ENCODE measurements at places on chromosomes 4 and X.

DNA sequence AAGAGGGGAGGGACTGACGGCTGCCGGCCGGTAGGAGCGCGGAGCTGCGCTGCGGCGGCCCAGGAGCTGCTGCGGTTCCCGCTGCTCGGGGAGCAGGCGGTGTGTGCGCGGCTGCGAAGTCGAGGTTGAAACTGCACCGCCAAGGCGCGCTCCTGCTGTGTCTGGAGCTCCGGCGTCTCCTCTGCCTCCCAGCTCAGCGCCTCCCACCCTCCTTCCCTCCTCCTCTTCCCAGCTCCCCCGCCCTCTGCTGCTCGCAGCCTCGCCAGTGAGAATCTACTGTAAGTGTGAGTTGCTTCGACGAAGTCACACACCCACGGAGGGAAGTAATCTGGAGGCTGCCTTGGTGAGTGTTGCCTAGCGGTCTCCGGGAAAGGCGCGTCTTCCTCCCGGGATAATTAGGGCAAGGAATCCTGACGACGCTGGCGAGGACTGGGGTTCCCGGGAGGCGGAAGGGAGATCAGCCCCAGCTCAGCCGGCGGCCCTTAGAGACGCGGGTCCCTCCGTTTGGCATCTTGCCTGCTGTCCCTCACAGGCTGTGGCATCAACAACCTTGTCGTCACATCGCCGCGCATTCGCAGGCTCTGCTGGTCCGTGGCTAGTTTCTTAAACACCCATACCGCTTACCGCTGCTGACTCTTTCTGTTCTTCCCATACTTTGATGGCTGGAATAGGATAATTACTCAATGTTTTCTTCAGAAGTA is at the start of gene EPHA5:
Gene EPHA5 (minus strand): TSS at position 159 of the 701 bp plus-strand sequence. CDS start 747 bp downstream, outside the sequence.
- peak; percentile 93 for DNase-seq

DNA sequence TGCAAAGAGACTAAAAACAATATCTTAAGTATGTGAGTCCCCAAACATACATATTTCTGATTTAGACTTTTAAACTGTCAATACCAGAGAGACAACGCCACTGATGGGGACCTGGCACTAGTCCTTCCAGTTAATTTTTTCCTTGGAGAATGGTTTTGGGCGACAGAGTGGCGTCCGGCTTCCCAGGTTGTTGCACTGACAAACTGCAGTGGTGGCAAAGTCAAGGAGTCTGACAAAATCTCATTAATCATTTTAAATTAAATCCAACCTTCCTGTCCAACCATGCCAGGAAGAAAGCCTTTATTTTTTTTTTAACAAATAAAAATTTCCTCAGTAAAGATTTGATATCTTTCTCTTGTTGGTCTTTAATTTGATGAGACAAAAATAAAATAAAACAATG is 52.8 kb downstream of the FBXO8 start:
- no peak for DNase-seq

DNA sequence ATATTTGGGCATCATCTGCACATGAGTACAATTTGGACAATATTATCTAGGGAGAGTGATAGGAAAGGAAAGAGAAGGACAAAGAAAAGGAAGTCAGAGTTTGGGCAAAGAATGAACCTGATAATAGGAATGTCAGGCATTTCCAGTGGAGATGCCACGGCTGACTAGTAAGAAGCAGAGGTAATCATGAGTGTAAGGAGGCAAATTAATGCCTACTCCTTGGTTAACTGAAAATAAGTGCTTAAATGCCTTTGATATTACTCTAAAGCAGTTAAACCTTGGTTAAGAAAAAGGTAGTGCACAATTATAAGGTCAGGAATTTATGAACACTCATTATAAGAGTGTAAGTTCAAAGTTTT is 99.2 kb upstream of the DDIT4L start:
- no peak for DNase-seq

GRCh38 chr4:84968925-84969324 is 2.4 kb upstream of the WDFY3 start:
- DNase-seq: no peak

GRCh38 chrX:128439159-128439558 is 387.0 kb upstream of the ACTRT1 start:
- no peak for DNase-seq

GRCh38 chrX:80879143-80879542 is 69.5 kb upstream of the BRWD3 start:
- DNase-seq: no peak

GRCh38 chr4:72283357-72283756 is 251.6 kb downstream of the NPFFR2 start:
- DNase-seq: no peak

DNA sequence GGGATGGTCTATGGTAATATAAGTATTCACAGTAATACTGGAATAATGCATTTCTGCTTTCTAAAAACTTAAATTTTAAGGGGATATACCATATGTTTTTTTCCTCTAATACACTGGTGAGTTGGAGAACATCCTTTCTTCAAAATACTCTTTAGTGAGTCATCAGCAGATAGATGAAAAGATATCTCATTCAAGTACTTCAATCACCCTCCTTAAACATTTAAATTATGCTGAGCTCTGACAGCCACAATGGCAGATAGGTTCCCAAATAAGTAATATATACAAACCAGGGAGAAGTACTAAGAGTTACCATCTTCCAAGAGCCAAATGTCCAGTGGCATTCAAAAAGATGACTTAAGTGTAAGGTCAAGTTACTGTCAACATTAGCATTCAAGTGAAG is 52.2 kb downstream of the AMMECR1 start:
- no peak for DNase-seq

- DNase-seq: peak; percentile 76
These were observed 9.0 kb downstream of the UBE2K start for GRCh38 chr4:39706741-39707511.

DNA sequence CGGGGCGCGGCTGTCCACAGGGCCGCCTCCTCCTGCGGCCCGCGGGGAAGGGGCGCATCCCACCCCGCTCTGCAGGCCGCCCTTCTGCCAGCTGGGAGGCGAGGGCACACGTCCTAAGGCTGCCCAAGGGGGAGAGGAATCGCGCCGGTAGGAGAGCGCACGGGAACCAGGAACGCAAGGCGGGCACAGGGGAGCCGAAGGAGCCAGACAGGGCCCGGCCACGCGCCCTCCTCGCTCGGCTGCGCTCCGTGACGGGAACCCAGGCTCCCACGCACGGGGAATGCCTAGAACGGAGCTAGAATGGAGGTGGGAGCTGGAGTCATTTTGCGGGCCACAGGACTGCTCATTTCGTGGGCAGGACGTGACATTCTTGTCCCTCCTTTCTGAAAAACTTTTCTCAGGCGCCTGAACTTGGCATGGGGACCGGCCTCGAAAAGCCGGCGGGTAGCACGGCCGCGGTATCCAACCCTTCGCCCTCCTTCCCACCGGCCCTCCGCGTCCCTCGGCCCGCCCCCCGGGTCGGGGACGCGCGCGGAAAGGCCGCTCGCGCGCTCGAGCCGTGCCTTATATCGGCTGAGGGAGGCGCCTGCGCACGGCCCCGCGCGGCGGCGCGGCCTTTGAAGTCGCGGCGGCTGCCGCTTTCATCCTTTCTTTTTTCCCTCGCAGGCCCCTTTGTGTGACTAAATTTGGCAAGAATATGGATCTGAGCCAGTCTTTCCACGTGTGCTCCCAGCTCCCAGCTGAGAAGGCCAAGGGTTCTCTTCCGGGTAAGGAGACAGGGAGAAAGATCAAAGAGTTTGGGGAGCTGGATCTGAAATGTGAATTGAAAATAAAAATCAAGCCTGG is 4.2 kb upstream of the LEF1 start:
- DNase-seq: no peak

DNA sequence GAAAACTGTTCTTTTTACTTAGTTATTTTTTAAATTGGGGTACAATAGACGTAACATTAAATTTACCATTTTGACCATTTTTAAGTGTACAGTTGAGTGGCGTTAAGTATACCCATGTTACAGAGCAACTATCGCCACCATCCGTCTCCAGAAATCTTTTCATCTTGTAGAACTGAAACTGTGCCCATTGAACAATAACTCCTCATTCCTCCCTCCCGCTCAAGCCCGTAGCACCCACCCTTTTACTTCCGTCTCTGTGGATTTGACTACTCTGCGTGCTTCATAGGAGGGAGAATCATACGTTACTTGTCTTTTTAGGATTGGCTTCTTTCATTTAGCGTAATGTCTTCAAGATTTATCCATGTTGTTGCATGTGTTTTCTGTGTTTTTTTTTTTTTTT is 55.3 kb downstream of the TMEM131L start:
- no peak for DNase-seq

GRCh38 chr4:95546866-95547714 is 1.7 kb downstream of the UNC5C start:
- no peak for DNase-seq

GRCh38 chr4:132646186-132646585 is 502.9 kb upstream of the PCDH10 start:
- DNase-seq: no peak

GRCh38 chrX:19824603-19825002 is 62.8 kb downstream of the SH3KBP1 start:
- peak; percentile 56 for DNase-seq

- DNase-seq: no peak
These were observed 1.0 kb downstream of the TBCK start for GRCh38 chr4:106314960-106315359.

GRCh38 chrX:41300758-41301437 is 33.1 kb upstream of the DDX3X start:
- DNase-seq: peak; percentile 49

GRCh38 chrX:12580548-12580947 is 210.7 kb upstream of the PRPS2 start:
- no peak for DNase-seq

DNA sequence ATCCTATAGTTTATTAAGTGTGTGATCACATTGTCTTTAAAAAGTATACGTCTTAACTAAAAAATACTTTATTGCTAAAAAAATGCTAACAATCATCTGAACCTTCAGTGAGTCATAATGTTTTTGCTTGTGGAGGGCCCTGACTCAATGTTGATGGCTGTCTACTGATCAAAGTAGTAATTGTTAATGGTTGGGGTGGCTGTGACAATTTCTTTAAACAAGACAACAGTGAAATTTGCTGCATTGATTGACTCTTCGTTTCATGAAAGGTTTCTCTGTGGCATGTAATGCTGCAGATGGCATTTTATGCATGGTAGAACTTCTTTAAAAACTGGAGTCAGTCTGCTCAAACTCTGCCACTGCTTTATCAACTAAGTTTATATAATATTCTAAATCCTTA is 101.4 kb upstream of the IL15 start:
- peak; percentile 20 for DNase-seq

GRCh38 chrX:74925225-74926088 is at the start of gene NEXMIF:
NEXMIF (minus strand) TSS chrX:74925452.
- DNase-seq: no peak

DNA sequence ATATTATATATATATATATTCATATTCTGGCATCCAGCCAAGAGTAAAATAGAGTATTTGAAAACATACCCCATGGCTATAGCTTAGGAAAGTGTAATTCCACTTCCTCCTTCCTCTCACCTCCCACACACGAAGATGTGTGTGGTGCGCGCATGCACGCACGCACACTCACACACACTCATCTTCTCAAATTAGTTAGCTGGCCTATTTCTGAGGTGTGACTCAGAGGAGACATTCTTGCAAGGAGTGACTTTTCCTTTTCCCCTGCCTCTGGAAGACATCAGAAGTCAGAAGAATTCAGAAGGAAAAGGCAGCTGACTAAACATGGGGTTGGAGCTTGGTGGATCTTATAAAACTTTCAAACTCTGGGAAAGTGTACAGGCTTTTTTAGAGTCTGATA is 8.8 kb downstream of the ENPEP start:
- peak; percentile 86 for DNase-seq

DNA sequence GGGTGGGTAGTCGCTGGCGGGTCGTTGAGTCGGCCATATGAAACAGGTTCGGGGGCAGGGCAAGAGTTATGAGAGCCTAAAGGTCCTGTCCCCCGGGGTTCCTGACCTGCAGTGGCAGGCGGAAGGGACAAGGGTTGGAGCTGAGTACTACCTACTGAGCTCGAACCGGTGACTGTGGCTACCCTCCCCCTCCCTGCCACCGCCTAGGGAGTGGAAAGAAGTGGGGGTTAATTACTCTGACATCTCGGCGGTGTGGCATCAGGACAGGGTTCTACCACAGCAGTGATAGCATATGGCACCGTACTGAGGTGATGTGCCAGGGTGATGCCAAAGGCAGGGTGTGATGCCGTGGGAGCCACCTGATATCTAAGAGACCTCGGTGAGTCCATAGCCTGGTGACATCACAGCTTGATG is 307 bp downstream of the ATG4A start:
- no peak for DNase-seq

DNA sequence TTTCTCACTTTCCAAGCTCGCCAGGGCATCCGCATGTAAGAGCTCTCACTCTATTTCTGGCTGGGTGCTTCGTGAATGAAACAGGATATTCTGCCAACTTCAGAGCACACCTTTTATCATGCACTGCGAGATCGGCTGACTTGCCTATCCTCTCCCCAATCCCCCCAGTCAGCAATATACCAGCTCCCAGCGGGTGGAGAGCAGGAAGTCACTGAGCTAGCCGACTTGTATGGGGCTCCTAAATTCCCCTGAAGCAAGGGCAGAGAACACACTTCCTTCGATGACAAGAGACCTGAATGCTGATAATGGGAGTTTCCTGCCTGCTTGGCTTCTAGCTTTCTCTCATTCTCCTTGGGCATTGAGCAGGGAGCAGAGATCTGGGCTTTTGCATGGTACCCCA is 33.8 kb upstream of the MAMLD1 start:
- DNase-seq: no peak

DNA sequence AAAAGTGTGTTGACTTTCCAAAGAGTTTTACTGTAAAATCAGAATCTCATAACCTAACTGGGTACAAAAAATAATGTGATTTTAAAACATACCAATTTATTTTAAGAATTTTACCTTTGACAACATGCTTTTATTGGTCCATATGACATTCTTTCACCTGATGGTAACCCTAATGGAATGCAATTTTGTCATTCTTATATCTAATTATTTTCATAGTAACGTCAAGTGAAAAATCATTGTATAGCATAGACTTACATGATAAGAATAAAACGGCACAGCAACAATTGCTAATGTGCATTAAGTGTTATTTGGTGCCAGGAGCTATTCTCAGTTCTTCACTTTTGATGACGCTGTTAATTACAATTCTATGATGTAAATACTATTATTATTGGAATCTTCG is 13.6 kb downstream of the UNC5C start:
- no peak for DNase-seq

DNA sequence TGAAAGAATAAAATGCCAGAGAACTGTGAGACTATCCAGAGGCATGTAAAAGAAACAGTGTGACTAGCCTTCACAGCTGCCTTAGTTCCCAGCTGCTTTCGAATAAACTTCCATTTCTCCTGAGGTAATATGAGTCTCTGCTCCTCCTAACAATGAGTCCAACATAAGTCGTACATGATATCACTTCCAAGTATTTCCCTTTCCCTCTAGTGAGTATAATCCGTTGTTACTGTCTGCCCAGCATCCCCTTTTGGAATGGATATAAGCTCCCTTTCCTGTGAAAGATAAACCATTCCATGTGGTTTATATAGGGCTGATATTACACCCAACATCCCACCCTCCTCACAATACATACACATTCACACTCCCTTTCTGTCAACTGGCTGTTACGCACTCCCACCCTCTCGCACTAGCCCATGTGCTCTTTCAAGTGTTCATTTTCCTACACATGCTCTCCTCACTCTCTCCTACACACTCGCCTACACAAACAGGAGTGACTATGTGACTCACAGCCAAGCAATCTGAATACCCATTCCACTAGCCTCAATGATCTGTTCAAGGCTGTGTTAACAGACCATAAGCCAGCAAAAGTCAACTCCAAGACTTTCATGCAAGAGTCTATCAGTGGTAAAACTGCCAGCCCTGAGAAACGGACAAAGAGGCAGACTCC is 5.0 kb downstream of the NAF1 start:
- peak; percentile 89 for DNase-seq
